Ovary (tissue), 10 donors: ENCODE measurements at places on chromosomes 6 and 20. TPM values are rescaled to one million over a fixed set of nuclear protein-coding genes. Genes with fewer than 3 reads are reported as not detected.

The CTSA gene
- total RNA-seq, result 69.4 TPM

- H3K27ac ChIP-seq, result no peak overlapping the region
- DNase-seq, result no peak
- H3K4me3 ChIP-seq, result no peak overlapping the region
- no peaks in the 10 kb centered on the region for H3K4me1 ChIP-seq
- H3K27me3 ChIP-seq, result no peaks in the 10 kb centered on the region
Measured at GRCh38 chr6:10979603-10980002, 64.5 kb downstream of the ELOVL2 start.

The TRAPPC3L gene
- total RNA-seq, result not detected

- DNase-seq, result no peak
- no peaks in the 10 kb centered on the region for H3K27me3 ChIP-seq
- peaks cover 15% of the 10 kb centered on the region for H3K4me1 ChIP-seq
- no peak overlapping the region for H3K4me3 ChIP-seq
Measured at GRCh38 chr6:159380114-159380513, 210.9 kb downstream of the FNDC1 start.

- H3K27me3 ChIP-seq, result no peaks in the 10 kb centered on the region
- peaks cover 3% of the 10 kb centered on the region for H3K4me1 ChIP-seq
- H3K27ac ChIP-seq, result no peak overlapping the region
- no peak overlapping the region for H3K4me3 ChIP-seq
Measured at GRCh38 chr6:40759264-40759663, 172.1 kb upstream of the LRFN2 start.

GRCh38 chr6:43860285-43860684 is 90.3 kb downstream of the VEGFA start:
- H3K27me3 ChIP-seq, result no peaks in the 10 kb centered on the region
- H3K4me3 ChIP-seq, result no peak overlapping the region
- DNase-seq, result no peak
- H3K36me3 ChIP-seq, result no peaks in the 10 kb centered on the region
- H3K4me1 ChIP-seq, result no peaks in the 10 kb centered on the region

DNA sequence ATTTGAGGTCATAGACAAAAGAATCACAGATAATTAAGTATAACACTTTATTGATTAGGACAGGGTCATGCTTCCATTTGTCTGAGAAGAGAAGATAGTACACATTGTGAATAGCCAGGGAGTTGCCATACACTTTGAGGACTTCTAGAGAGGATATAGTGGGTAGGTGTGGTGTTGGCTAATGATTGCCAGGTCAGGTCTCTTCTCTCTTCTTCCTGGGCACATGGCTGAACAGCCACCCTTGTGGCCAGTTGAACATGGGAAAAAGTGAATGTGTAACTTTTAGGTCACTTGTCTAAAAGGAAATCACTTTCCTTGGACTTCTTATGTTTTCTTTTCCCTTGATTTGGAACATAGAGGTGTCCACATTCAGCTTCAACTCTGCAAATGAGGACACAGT is 772.1 kb upstream of the MAP3K7 start:
- DNase-seq, result no peak
- H3K27ac ChIP-seq, result no peak overlapping the region
- H3K4me1 ChIP-seq, result no peaks in the 10 kb centered on the region

DNA sequence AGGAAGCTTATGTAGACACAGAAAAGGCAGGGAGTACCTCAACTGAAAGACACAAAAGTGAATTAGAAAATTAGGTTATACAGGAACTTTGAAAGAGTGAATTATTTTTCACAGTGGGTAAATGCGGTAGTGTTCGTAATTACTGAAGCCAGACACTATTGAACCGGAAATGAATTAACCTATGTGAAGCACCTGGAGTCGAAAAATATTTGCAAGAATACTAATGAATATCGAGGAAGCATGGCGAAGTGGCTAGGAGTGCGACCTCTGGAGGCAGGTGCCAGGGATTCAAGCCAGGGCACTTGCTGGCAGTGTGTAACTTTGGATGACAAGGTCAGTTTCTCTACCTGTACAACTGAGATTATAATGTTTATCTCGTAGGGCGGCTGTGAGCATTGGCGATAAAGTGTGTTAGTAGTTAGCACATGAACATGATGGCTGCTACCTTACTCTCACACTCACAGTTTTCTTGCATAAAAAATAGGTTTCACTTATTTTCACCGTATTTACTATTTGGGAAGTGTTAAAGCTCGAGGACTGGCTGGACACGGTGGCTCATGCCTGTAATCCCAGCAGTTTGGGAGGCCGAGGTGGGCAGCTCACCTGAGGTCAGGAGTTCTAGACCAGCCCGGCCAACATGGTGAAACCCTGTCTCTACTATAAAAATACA is 567 bp upstream of the SLC18B1 start:
- H3K4me1 ChIP-seq, result no peaks in the 10 kb centered on the region
- peak overlapping the region; percentile 48 for H3K4me3 ChIP-seq
- no peaks in the 10 kb centered on the region for H3K27me3 ChIP-seq
- no peaks in the 10 kb centered on the region for H3K36me3 ChIP-seq
- H3K27ac ChIP-seq, result peak overlapping the region; percentile 37
